Tibial artery (tissue), 4 donors: ENCODE measurements at places on chromosomes 7 and 10.

DNA sequence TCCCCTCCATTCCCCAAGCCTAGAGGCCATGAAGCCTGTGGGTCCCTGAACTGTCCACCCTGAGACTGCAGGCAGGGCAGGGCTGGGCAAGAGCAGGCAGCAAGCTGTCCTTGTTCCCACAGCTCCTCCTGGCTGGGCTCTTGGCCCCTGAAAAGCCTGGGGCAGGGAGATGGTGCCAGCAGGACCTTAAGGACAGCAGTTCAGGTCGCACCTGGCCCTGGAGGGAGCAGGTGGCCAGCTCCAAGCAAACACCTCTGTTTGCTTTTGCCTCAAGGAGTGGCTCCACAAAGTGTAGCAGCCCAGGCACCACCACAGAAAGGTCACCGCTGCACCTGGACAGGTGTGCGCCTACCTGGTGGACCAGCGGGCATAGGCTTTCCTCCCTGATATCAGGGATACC is 5.2 kb downstream of the RET start:
- no peak for DNase-seq

- DNase-seq, result no peak
Observed at GRCh38 chr7:143308632-143309031, 7.3 kb upstream of the CLCN1 start.

- no peak for DNase-seq
Observed at GRCh38 chr10:3844491-3845025, 59.5 kb upstream of the KLF6 start.

- DNase-seq, result no peak
Observed at GRCh38 chr10:78934532-78934898, 134.3 kb upstream of the ZMIZ1 start.

GRCh38 chr10:5297466-5297865 is 67.3 kb upstream of the UCN3 start:
- DNase-seq, result peak; percentile 65

DNA sequence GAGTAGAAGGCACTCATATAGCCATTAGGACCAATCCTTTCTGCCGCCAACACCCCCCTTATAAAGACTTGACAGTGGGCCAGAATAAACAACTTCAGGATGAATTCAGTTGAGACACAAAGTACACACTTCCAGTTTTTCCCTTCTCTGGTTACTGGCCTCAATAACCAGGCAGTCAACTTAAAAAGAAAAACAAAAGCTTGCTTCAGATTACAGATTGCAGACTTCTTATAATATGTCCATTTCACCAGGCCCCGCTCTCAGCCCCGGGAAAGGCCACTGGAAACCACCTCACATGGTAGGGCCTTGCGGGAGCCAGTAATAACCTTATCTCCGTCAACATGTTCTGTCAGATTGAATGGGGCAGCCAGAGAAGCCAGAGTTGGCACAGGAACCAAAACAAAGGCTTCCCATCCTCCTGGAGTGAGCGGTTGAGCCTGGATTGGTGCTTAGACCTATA is 108.8 kb downstream of the EGFR start:
- DNase-seq, result peak; percentile 77

GRCh38 chr10:3397231-3397630 is 224.6 kb upstream of the PITRM1 start:
- DNase-seq, result no peak

DNA sequence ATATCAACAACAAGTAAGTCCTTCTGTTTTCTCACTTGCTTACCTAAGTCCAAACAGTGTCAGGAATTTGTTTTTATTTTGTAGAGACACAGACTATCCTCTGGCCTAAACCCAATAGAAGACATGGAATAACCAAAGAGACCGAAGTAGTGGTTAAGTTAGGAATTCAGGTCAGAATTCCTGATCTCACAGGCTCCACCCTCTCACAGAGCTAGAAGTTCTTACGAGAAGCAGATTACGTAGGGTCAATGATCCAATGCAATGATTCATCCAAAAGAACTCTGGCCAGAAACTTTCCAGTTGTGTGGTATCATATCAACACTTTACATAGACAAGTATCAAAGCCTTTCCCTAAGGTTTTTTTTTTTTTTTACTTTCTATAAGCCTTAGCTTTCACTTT is 73.8 kb downstream of the IQUB start:
- no peak for DNase-seq

DNA sequence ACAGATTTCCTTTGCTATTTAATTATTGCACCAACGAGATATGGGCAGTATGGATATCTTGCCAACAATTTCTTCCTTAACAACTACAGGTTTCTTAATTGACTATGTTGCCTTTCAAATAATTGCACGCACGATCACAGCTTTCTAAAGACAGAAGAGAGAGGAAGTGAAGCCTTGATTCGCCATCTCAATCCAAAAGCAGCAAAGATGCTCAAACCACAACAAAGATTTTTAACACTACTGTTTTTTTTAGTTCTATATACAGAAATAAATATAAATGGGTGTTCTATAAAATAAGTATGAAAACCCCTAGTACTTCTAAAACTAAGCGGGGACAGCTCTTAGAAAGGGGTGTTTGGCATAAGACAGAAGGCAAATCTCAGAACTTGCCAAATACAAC is 251.3 kb downstream of the SFMBT2 start:
- DNase-seq, result no peak

DNA sequence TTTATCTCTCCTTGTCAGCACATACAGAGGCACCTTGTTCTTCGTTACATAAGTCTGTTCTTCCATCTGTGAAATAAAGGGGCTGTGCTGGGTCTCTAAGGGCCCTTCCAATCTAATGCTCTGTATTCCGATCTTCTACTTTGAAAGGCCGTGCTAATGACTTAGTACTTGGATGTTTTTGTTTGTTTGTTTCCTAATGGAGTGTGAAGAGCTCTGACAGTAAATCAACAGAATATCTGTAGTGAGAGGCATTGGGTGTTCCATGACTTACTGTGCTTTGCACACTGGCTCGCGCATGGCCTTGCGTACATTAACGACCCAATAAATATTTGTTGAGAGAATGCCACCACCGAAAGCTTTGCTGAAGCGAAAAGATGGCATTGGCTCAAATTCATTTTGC is 162.1 kb downstream of the CHN2 start:
- DNase-seq, result no peak

GRCh38 chr7:28697913-28698563 is 260.1 kb downstream of the TRIL start:
- DNase-seq, result no peak

GRCh38 chr10:70341016-70341415 is 41.4 kb downstream of the LRRC20 start:
- DNase-seq, result no peak

DNA sequence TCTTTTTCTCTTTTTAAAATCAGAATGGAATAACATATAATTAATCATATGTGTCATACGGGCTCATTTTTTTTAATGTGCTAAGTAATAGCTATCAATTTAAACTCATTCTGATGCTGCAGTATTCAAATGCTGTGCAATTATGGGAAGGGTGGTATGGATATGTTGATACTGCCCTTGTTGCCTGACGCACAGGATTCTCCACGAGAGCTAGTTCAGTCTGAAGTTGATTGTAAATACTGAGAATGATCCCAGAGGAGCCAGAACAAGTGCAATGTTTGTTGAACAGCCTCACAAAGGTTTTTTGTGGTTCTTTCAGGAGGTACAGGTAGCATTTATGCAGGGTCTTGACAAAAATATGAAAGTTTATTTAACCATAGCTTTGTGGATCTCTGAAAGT is 13.4 kb downstream of the NPY start:
- DNase-seq, result no peak
